ENCODE measurements at places on chromosomes 4 and X.

DNA sequence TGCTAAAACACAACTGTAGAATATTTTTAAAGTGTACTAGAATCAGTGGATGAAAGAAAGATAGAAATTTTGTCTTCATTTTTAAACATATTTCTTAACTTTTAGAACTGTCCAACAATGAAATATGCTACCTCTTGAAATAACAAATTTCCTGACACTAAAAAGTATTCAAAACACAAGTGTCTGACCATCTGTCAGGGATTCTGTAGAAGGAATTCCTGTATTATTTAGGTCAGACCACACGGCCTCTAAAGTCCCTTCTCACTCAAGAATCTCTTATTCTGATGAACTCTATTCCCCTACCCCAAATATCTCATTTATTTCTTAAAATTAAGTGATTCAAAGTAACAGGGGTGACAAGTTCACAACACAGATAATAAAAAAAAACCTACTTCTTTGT is 99.1 kb downstream of the MAML3 start:
- DNase-seq: no peak

DNA sequence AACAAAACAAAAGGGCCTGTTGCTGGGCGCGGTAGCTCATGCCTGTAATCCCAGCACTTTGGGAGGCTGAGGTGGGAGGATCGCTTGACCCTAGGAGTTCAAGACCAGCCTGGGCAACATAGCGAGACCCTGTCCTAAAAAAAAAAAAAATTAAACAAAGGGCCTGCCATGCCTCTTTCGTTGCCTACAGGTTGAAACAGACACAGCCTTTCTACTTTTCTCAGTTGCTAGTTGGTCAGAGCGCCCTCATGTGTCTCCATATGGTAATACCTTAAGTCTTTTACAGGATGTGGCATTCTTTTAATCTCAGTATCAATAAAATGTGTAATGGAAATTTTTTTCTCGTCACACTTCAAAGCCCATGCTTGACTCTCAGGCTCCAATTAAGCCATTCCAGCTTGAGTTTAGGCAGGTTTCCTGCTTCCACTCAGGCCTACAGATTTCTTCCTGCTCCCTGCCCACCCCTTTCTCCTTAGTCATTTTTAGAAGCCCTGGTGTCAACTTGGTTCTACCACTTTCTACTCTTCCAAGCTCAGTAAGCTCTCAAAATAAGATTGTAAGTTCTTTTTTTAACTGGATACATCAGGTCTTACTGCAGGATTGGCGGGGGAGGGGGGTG is 4.6 kb upstream of the SOWAHD start:
- DNase-seq: peak; percentile 24

DNA sequence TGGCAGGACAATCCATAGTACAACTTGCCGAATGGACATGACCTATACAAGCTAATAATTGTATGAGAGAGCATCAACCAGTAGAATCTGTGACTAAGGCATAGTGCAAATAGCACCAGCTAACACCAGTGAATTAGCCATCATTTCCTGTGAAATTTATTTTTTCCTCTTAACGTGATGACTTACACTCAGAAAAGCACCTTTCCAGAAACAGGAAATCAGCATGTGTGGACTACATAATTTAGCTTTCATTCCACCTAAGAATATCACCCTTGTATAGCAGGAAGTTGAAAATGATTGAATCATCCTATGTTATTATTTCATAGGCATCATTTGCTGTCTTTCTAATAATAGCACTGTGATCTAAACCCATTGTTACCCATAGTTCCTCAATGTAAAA is 1393.4 kb upstream of the PCDH7 start:
- DNase-seq: no peak

GRCh38 chr4:78645853-78646757 is 94.5 kb downstream of the ANXA3 start:
- DNase-seq: no peak

- DNase-seq: no peak
Observed at GRCh38 chr4:38958453-38959190, 73.6 kb downstream of the TMEM156 start.

DNA sequence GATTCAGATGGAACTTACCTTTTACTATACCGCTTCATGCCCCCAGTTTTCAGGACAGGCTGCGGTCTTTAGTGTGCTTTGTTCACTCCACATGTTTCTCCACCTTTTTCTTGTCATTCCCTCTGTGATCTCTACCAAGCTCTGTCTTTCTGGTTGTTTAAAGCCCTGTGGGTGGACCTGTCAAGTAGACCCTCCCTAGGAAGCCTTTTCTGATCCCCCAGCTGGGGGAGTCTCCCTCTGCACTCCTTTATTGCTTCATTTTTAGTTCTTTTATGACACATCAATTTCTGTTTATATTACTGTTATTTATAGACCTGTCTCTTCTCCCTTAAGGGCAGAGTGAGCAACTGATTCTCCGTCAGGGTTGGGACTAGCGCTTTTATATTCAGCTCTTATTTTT is 150.2 kb downstream of the C4orf33 start:
- DNase-seq: no peak

DNA sequence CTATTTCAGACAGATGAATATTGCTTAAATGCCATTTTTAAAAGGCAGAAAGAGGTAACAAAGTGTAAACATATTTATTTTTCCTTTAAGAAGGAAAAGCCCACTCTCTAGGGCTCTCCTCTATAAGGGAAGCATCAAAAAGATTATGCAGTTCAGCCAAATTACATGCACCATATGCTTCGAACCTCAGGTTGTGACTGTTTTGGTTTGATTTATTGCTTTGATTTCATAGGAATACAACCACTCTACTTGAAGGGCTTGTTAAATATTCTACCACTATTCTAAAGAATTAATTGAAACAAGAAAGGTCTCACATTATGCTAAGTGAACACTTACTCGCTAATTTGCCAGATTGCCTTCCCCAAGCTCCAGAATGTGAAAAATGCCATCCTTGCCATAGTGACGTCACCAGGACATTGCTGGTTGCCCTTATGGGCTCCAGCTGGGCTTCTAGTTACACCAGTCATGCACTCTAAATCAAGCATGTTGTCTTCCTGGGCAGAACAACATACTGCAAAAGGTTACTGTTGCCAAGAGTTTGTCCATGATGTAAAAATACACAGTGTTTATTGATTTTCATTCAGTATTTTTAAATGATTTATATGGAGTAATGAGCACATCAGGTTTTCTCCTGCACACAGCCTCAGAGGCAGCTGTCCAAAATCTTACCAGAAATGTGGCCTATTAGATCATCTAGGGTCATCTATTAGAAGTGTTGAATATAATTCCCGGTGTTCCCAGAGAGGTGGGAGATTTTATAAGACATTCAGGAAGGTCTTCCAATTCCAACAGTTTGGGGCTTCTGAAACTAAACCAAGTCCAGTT is 164.4 kb upstream of the RAPGEF2 start:
- no peak for DNase-seq

DNA sequence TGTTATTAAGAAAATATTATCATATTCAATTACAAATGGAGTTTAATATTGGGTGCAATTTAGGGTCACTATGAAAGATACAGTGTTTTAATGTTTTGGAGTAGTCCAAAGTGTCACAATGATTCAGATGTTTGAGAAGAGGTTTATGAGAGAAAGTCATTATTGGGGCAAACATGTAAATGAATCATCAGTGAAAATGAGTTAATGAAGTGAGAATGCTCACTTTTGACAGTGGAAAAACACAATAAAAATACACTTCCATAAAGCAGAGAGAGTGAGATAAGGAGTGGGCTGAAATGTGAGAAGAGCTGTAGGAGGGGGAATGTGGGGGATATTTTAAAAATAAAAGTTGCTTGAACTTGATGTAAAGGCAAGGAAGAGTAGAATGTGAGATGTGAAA is 957.1 kb downstream of the PCDH18 start:
- no peak for DNase-seq

DNA sequence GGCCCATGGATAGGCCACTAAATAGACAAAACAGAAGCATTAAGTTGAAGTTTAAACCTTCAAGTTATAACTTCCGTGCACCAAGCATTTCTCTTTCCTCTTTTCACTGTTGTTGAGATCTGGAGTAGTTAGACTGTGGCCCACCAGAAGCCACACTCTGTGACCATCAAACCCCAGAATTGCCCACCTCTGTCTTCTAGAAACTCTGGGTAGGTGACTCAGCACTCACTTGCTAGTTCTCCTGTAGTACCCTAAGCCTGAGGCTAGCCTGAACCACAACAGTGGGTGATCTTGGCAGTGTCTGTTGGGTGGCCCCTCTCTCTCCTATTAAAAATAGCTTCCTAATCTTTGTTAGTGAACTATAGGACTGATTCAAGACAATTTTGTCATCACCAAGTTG is 24.6 kb upstream of the CD40LG start:
- DNase-seq: no peak

GRCh38 chr4:144316869-144317268 is 176.4 kb upstream of the GYPA start:
- no peak for DNase-seq

GRCh38 chr4:138118270-138118669 is 123.9 kb downstream of the SLC7A11 start:
- no peak for DNase-seq
